ENCODE measurements at places on chromosomes 12 and 14.
A peak's percentile ranks its signal among the peaks of the same experiment; 100 is the strongest.

DNA sequence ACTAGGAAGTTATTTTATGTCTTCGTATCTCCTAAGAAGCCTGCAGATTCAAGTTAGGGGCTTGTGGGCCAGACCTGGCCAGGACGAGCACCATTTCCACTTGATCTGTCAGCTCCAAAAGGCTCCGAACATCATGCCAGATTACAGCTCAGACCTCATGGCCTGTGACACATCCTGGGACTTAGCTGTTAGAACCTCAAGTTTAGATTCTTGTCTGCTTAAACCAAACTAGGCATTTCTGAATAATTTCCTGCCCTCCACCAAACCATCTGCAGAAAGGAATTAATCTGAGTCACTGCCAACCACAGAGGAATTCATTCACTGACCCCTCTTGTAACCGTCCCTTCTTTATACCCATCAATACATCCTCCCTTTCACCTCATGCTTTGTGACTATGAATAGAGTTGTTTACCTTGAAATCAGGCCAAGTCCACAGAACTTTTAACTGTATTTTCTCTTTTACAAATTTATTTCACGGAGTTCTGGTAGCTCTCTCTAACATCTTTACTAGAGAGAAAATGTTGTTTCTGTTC, 120.3 kb downstream of the FBXL14 start:
- DNase-seq = no peak

- DNase-seq = no peak
Measured at GRCh38 chr12:132500142-132500855, 10.3 kb downstream of the FBRSL1 start.

DNA sequence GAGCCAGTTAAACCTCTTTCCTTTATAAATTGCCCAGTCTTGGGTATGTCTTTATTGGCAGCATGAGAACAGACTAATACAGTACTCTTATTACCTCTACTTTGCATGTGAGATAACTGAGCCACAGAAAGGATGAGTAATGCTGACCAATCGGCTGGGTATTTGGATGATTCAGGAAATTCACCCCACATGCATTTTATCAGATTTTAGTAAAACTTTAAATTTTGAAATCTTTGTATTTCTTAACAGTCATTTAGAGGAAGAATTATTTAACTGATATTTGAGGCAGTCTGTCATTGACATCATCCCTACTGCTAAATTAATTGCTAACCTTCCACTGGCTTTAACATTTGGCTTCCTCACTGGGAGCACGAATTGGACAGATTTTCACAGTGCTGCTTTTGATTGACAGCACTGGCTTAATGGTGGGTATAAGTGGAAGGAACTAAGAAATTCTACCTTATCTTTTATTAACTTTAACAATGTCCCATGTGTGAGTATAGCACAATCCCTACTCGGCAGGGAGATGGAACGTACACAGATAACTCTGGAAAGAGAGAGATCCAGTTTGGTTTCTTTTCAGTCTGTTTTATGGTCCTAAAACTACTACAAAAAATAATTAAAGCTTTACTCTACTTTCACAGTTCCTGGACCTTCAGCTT, 261.0 kb downstream of the DACT1 start:
- DNase-seq = no peak

- no peak for DNase-seq
Measured at GRCh38 chr14:26887847-26888246, 290.0 kb upstream of the NOVA1 start.

DNA sequence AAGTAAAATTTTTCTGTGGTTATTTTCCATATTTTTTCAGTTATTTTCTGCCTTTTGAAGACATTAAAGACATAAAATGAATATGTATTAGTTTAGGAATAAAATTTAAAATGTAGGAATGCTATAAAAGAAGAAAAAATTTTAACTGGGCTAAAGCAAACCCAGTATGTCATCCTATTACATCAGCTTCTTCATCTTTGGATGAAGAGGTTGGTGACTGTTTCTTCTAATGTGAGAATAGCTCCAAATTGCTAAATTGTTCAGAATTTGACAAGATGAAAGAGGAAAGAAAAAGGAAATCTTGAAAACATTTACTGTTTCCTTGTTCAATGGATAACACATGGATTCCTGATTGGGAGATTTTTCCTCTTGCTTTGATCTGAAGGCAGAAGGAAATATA, 52.7 kb upstream of the PZP start:
- DNase-seq = no peak

- DNase-seq = no peak
Measured at GRCh38 chr12:131131808-131132117, 178.1 kb downstream of the ADGRD1 start.

DNA sequence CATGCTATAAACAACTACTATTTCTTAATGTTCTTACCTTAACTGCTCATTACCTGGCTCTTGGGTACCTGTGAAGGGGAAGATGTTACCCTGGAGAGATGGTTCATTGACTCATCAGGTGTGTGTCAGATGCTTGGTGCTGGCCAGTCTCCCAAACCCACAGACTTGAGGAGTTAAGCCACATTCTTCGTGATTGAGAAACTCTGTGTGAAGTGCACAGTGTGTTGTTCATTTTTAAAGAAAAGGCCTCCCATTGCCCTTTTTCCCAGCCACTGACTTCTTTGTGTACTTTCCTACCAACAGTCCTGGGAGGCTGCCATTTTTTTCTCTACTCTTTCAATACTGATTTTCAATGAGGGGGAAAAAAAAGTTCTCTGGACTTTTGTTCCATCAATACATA, 3.2 kb downstream of the MGST1 start:
- no peak for DNase-seq

GRCh38 chr12:51217968-51218606, at the start of gene POU6F1:
TSS of gene POU6F1 (minus strand) at chr12:51218062. CDS start at chr12:51206836, 11,226 bp downstream.
- peak; percentile 70 for DNase-seq

- no peak for DNase-seq
Measured at GRCh38 chr12:94534774-94535509, 75.3 kb upstream of the CEP83 start.

DNA sequence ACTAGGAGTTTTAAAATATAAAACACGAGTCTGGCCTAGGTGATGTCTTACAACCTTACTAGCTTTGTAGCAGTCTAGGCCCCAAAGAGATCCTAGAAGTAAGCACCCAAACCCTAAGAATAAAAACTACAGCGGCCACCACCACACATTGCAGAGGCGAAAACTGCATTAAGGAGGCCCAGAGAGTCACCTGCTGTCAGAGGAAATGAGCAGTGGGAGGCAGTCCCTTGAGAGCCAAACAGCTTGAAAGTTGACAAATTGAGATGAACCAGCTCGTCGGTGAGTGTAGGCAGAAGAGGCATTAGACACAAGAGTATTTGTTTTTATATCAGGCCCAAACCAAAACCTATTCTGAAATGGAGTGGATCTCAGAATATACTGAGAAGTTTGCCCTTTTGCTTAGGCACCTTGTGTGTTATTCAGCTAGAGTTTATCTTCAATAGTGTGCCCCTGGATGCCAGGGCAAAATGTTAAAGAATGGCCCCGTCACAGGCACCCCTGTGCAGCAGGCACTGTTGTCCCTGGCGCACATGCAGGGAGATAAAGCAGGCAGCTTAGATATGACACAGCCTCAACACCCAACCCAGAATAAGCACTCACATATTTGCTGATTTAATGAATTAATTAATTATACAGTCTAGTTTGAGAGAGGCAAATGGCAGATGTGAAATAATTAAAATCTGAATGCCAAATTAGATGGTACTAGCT, 56.7 kb downstream of the TTC7B start:
- DNase-seq = no peak

DNA sequence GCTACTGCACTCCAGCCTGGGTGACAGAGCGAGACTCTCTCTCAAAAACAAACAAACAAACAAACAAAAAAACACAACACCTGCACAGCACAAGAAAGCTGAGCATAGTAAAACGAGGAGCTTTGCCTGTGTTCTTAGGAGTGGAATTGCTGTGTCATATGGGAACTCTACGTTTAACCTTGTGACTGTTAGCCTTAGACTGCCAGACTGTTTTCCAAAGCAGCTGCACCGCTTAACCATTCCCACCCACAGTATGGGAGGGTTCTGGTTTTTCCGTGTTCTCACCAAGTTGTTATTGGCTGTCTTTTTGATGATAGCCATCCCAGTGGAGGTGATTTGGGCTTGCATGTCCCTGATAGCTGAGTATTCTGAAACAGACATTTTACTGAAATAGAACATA, 9.2 kb downstream of the WNT5B start:
- DNase-seq = no peak

DNA sequence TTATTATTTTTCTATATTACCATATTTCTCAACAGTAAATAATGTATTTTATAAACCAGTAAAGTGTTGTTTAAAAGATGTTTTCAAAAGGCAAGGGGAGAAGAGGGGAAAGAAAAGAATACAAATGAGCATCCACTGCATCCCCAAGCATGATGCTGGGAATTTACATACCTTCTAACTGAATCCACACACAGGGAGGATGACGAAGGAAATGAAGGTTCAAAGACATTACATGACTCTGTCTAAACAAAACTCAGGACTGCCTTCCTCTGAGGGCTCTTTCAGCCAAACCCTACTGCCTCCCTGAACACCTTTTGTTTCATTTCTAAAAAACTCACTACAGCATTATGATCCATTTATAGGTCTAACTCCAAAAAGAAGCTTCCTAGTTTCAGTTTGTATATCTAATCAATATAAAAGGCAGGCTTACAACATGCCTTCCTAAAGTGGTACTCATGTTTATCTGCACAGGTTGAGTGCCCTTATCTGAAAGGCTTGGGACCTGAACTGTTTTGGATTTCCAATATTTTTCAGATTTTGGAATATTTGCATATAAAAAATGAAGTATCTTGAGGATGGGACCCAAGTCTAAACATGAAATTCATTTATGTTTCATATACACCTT, 30.3 kb downstream of the DICER1 start:
- DNase-seq = no peak

- no peak for DNase-seq
Measured at GRCh38 chr12:110995615-110996014, 75.2 kb upstream of the MYL2 start.

DNA sequence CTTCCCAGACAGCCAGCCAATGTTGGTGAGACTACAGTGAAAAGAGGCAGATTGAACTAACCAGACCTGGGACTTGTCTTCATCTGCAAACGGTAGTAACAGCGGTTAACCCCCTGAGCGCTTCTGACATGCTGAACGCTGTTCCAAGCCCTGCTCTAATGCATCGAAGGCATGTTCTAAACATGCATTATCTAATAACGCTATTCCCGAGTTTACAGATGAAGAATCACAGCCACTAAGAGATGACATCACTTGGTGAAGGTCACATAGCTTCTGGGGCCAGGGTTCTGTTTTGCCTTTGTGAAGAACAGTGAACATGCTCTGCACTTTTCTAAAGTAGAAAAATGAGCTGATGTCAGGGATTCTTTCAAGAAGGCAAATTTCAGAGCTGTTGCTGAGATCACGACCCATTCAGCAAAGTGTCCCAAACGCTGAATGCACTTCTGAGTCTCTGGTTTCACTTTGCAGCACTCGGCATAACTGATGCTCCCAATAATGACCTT, 56.0 kb downstream of the FOS start:
- DNase-seq = no peak

- DNase-seq = no peak
Measured at GRCh38 chr14:105468621-105469241, 5.9 kb upstream of the CRIP2 start.

DNA sequence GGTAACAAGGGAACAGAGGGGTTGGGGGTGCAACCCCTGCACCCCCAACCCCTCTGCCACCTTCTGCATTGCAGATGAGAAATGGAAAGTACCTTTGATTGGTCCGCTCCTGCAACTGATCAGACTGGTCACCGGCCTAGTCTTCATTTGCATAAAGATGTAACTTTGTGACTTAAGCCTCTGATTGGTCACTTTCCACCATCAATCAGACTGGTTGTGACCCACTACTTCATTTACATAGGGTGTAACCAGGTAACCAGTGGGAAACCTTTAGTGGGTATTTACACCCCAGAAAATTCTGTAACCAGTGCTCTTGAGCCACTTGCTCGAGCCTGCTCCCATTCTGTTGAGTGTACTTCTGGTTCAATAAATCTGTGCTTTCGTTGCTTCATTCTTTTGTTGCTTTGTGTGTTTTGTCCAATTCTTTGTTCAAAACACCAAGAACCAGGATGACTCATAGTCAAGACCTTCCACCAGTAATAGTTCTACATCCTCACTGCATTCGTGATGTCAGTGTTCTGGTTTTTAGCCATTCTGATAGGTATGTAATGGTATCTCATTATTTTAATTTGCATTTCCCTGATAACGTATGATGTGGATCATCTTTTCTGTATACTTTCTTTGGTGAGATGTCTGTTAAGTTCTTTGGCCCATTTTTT, 30.8 kb downstream of the LEMD3 start:
- DNase-seq = no peak

GRCh38 chr12:89663577-89664357, 44.9 kb downstream of the ATP2B1 start:
- DNase-seq = peak; percentile 9

DNA sequence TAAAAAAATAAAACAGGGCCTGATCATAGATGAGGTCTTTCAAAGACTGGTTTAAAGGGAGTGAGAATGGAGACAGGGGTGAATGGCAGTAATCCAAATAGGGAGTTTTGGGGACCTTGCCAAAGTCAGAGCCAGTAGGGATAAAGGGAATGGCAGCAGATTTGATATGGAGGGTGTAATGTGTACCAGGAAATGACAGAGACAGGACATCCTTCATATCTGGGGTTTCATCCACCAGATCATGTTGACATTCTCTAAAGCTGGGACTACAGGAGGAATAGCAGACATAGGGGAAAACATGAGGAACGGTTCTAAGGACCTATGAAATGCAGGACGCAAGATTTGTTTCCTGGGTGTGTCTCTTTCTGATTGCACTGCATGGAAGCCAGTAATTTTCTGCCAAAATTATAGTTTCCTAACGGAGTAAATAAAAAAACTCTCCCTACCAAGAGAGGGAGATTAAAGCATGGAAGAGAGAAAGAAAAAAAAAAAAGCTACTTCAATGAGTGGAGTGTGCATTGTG, 169.9 kb downstream of the PRKD1 start:
- DNase-seq = no peak

GRCh38 chr14:37813732-37814131, 218.3 kb downstream of the TTC6 start:
- no peak for DNase-seq

- DNase-seq = no peak
Measured at GRCh38 chr12:32860192-32860591, 36.4 kb downstream of the PKP2 start.

DNA sequence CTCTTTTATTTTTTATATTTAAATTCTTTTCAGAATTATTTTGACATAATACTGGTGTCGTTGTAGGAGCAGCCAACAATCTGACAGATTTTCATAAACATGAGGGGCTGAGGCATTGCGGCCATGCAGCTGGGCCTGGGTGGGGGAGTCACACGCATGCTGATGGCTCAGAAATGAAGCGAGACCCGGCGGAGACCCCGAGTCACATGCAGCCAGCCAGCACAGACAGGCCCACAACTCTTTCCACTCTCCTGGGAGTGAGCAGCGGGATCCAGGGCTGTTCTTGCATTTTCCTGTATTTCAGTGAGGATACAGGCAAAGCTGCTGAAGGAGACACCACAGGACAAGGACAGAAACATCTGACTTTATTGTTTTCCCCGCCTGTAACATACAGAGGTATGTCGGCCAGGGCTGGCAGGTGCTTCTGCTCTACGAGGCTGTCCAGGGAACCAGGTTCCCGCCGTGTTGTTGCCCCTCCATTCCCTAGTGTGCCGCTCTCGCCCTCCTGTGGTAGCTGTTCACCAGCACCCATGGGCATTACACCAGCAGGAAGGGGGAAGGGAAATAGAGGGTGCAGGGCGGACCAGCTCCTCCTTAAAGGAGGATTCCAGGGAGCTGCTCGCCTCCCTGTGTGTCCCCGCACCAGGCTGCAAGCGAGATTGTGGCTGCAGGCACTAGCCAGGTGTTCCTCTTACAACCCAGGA, 30.5 kb downstream of the FZD10 start:
- no peak for DNase-seq

GRCh38 chr12:16358878-16359277, 11.4 kb downstream of the MGST1 start:
- DNase-seq = no peak
